NCI-H345 (cell line): ENCODE measurements at places on chromosomes 2 and 18.

- DNase-seq, result no peak
Measured at GRCh38 chr2:231489990-231490389, 25.7 kb upstream of the NCL start.

- no peak for DNase-seq
Measured at GRCh38 chr2:39607538-39608262, 58.0 kb upstream of the TMEM178A start.

DNA sequence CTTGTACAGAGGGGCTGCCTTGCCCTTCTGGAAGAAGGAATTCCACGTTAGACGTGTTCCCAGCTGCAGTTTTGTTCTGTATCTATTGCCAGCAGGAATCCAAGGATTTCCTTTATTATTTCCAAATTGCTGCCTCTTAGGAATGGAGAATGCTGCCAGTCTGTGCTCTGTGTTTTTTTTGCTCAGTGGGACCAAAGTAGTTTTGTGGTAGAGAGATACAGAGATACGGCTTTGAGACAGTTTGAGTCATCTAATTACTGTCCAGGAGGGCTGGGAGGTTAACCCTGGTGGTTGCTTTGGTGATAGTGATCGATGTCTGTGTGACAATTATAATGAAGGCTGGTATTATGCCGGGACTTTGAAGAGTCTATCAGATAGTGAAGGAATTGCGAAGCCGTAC, 26.3 kb downstream of the ASAP2 start:
- DNase-seq, result no peak

DNA sequence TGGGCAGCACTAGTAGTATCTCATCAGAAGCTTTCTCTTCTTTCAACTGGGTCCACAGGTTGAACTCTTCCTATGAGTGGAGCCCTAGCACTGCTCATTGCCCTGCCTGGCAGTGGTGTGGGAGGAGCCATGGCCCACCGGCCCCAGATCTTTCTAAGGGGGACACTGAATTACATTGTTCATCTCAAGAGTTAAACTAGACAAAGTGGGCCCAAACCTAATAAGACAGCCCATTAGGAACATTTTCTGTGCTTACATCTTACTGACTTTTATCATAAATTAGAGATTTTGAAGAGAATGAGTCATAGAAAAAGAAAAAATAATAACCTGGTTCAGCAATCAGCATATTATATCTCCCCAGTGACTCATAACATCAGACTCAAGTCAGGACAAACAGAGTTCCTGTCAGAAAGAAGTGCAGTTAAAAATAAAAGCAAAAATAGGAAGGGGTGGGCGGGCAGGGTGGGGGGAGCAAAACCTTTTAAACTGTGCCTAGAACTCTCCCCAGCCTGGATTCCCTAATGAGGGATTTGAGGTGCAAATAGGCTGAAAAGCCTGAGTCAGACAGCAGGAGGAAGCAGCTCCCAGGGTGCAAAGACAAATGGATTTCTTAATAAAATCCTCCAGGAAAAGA, 161.6 kb upstream of the TRIB2 start:
- DNase-seq, result no peak

DNA sequence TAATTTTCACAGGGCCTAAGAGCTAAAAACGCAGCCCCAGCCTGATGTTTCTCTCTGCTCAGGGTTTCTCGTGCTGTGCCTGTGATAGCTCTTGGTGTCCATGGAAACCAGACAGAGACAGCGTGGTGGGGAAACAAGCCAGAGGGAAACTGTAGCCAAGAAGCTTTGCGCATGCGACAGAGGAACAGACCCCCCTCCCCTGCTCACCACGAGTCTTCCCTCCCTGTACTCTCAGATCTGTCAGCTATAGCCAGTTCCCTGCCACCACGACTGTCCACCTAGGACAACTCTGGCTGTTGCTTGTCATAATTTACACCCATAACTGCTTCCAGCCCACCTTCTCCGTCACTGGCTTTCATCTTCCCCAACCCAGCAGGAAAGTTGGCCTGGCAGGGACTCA, 13.2 kb upstream of the DNAJC27 start:
- DNase-seq, result peak; percentile 52
